ENCODE measurements at places on chromosomes 16 and 17. TPM values are rescaled to one million over a fixed set of nuclear protein-coding genes. Genes with fewer than 3 reads are reported as not detected.

DNA sequence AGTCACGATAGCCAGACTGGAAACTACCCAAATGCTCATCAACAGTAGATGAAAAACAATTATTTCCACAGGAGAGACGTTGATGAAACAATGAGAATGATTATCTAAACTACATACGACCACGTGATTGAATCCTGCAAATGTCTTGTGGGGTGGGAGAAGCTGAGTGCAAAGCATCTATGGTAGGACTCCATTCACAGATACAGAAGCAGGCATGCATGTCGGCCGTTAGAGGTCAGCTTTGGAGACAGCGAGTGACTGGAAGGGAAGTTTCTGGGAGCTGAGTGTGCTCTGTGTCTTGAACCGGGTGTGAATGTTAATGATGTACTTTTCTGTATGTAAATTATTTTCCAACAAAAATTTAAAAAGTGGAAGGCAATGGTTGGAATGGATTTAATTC is 71.5 kb upstream of the DNAJA2 start:
- DNase-seq = no peak

DNA sequence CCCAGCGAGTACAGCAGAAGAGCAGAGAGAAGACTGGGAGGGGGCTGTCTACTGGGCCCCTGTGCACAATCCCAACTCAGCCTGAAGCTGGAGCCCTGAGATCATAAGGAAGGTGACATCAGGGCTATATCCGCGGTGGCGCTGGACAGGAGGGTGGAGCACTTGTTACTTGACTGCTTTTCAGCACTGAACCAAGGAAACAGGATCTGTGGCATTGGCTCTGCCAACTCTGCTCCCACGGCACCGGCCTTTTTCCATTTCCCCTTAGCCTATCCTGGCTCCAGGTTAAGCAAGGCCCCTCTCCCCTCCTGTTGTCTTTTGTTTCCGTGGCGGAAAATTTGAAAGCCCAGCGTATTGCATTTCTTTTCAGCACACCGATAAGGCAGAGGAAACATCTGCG is 125.0 kb upstream of the IRX3 start:
- no peak for DNase-seq

DNA sequence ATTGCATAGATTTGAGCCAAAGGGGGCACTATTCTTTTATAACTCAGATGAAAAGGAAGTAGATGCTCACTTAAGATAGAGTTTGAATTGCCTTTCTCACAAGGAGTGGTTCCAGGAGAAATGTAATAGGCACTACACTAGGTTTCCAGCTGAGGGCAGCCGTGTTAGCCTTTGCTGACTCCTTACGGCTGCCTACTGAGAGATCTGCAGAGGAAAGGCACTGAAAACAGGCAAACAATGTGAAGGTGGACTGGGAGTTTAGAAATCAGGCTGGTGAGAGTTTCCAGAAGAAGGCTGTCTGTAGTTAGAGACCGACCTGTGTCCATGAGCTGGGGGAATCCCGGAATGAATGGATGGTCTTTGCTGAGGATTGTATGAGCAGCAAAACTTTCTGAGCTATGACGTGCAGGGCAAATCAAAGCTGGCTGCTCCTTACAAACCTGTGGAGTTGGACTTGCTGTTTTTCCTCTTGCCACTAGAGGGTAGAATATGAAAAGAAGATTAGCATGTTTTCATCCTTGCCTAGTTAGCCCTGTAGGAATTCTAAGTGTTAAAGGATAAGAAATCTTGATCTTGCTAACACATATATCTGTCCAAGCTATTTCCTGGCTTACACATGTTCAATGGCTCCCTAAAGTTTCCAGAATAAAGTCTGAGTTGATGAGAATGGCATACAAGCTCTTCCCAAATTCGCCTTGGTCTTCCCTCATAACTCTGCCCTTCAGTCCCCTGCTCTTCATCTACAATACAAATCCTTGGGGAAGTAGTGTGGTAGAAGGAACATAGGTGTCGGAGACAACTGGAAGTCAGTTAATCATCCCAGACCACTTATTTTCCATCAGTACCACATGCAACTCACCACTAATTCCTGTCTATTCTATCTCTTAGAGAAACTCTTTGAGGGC is 20.1 kb upstream of the TAOK1 start:
- DNase-seq = peak; percentile 18

- DNase-seq = no peak
Observed at GRCh38 chr17:55704401-55704800, 18.3 kb downstream of the TMEM100 start.

DNA sequence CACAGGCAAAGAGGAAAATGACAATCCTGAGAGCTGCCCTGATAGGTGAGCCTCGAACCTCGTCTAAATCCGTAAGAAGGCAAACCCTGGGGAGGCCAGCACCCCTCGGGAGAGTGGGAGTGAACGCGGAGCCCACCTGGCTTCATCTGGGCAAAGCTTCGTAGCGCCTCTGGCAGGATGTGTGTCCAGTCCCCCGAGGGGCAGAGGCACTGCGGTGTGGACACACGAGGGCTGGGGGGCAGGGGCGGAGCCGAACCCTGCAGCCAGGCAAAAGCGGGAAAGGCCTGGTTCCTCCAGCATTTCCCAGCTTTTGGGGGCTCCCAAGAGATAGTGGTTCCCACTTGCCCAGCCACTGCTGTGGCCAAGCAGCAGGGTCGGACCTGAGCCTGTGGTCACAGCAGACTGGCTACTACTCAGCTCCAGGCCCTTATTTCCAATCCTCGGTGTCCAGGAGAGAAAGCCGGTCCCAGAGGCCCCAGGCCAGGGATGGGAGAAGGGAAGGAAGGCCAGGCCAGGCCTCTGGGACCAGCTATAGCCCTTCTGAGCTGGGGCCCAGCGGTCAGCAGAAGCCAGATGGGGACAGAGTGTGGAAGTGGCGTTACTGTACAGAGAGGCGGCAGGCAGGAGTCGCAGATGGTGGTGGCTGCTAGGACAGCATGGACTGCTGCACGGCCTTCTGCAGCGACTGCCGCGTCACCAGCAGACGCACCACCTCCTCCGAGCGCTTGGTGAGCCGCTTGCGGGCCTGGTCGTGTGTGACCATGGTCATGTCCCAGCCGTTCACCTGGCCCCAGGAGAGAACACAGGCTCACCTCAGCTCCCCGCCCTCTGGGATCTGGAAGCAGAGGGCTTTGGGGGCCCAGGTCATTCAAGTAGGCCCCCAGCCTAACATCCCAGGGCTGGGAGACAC is 5.0 kb downstream of the TAX1BP3 start:
- no peak for DNase-seq

DNA sequence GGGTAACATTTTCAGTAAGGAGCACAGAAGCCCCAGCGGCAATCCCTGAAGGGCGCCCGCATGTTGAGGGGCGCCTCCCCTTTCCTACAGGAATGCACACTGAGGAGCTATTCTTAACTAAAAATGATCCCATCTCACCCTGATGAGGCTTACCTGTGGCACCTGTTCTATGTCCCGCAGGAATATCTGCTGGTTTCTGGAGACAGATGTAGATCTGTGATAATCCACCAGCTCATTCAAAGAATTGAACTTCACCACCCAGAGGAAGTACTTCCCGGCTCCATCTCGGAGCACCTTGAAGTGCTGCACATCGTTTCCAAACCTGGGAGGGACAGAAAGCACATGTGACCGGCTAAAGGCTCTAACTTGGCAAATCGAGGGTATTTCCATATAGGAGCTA is 32.3 kb upstream of the SLC25A19 start:
- DNase-seq = no peak

GRCh38 chr16:89672177-89672941 is 14.1 kb upstream of the CDK10 start:
- no peak for DNase-seq

- DNase-seq = no peak
Observed at GRCh38 chr16:75256059-75256571, 4.7 kb upstream of the BCAR1 start.

GRCh38 chr16:49620158-49620868 is 235.6 kb downstream of the ZNF423 start:
- DNase-seq = no peak

GRCh38 chr17:66135219-66135618 is 56.7 kb downstream of the CEP112 start:
- DNase-seq = no peak

- no peak for DNase-seq
Observed at GRCh38 chr16:2244926-2245795, 6.2 kb downstream of the ECI1 start.

DNA sequence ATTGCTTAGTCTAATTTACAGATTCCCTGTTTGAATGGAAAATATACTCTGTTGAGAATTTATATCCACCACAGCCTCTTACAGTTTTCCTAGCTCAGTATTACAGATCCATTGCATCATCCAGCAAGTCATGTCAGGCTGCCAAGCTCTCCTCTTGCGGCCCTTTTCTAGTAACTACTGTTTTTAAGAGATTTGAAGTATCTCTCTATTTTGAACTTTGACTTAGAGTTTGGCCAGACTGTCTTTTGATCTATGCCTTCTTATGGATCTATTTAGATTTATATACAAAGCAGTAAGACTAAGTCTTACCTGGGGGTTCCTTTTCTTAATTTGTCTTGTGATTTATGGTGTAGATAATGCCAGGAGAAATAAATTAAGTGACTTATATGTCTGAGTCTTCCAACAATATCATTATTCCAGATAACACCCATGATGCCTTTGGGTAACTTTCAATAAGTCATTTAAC is 53.1 kb upstream of the ABCC11 start:
- DNase-seq = no peak

- peak; percentile 47 for DNase-seq
Observed at GRCh38 chr17:33968350-33969044, 286.6 kb upstream of the CCL2 start.

- DNase-seq = no peak
Observed at GRCh38 chr16:69233124-69233523, 46.2 kb downstream of the SNTB2 start.

DNA sequence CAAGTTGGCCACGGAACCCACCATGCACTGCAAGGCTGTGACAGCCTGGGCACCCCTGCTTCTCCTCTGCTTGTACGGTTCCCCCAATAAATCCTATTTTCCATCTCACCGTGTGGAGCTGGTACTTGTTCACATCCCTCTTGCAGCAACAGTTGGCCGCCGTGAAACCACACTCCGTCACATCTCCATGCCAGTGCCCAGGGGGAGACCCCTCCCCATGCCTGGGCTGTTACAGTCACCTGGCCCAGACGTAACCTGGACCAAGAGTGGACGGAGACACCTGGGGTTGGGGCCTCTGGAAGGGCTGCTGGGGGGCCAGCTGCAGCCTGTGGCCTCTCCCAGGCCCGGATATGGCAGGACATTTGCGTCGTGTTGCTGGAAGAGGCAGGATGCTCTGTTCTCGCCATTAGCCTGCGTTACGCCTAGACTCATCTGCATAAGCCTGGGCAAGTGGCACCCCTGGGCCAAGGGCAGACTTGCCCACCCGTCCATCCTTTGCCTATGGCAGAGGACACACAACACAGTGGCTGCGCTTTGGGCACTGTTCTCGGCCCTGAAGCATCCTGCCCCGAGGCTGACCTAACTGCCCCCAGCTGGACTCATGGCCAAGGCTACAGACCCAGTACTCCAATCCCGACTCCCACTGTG is 14.2 kb upstream of the KREMEN2 start:
- DNase-seq = no peak

DNA sequence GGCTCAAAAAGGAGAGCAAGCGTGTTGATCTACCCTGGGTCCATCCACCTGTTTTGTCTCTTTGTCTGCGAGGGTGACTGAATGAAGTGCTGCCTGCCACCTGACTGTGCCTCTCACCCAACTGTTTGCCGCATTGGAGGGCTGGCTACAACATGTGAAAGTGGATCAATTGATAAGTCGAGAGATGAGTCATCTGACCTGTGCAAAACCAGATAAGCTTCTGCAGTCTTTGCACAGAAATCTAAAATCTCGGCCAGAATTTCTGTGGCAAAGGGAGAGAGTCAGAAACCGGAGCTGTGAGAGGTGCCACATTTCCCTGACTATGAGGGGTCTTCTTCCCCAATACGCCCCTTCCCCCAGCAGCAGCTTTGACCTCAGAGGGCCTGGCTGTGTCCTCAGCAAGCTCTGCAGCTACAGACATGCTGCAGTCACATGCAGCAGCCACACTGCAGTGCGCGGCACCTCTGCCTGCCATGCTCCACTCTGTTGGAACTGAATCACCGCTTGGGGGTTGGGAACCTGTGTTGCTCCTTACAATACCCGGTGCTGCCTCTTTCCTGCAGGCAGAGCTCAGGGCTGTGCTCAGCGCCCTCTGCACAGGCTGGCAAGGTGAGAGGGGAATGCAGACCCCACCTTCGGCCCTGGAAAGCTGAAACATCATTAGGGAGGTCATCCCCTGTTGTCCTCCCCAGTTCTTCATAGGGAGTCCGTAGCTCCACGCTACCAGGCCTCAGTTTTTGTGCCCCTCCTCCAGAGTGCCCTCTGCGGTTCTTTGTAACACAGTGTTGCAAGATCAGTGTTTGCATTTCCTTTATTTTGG is 16.2 kb upstream of the HAS3 start:
- peak; percentile 33 for DNase-seq

DNA sequence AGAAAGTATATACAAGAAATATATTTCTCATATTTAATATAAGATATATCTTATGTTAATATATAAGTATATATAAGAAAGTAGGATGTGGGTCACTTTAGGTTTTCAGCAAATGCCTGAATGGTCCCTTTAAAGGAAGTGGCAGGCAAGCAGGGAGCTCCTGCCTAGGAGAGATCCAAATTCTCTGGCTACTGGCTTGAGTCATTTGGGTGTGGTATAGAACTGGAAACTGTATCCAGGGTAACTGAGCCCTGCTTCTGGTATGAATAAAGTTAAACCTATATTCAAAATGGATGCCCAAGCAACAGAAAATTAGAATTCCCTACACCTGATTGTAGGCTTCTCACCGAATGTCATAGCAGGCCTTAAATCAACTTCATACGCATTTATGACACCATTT is 144.4 kb downstream of the ZNF18 start:
- DNase-seq = no peak

DNA sequence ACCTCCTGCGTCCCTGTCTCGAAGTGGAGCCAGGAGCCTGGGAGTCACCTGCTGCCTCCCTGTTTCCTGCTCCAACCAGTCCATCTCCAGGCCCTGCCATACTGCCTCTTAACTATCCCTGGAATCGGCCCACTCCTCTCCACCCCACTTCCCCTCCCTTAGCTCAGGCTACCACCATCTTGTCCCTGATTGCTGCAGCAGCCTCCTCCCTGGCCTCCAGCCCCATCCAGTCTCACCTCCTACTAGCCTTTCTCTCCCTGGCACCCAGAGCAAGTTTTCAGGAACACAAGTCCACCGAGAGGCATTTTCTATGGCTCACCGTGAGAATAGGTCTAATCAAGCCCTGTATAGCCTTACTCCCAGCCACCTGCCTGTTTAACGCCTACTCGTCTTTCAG is 865 bp upstream of the CAMKK1 start:
- no peak for DNase-seq

EPN3 gene
- total RNA-seq = not detected

KCNJ18 gene
- not detected for total RNA-seq

SF3B3 gene
- total RNA-seq = 538 TPM

ZSCAN10 gene
- total RNA-seq = not detected

TNP2 gene
- not detected for total RNA-seq
